ENCODE measurements at places on chromosomes 7 and 10.

DNA sequence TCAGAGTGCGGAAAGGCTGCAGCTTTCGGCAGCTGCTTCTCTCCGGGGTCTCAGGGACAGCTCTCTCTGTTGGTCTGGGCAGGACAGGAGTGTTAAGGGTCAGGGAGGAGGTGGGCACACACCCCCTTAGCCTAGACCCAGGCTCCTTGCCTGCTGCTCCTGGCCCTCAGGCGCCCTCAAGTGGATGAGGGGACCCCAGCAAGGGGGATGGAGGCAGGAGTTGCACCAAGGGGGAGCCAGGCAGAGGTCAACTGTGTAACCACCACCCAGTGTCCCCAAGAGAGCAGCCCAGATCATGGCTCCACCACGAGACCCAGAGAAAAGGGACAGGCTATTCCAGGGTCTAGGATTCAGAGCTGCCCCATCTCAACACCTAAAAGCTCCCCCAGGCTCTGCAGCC lies 26.9 kb downstream of the SPOCK2 start:
- DNase-seq, result peak; percentile 24

- DNase-seq, result peak; percentile 73
Observed at GRCh38 chr7:17230099-17230807, 68.2 kb upstream of the AHR start.

DNA sequence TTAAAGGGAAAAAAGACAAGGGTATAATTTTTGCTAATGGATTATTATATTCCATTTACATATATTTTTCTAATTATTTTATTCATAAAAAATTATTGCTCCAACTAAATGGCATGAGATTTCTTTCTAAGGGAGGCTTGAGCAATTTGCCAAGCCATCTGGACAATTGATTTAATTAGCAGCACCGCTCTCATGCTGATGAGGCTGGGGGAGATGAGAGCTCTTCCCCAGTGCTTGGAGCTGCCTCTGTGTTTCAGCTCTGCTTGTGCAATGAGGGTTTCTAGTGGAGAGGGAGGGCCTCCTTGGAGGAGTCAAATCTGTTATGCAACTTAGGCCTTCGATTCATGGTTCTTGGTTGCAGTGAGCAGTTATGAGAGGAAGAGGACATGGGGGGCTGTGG lies 574.3 kb downstream of the TCERG1L start:
- DNase-seq, result no peak

- DNase-seq, result no peak
Observed at GRCh38 chr10:59131666-59132065, 44.8 kb upstream of the PHYHIPL start.

DNA sequence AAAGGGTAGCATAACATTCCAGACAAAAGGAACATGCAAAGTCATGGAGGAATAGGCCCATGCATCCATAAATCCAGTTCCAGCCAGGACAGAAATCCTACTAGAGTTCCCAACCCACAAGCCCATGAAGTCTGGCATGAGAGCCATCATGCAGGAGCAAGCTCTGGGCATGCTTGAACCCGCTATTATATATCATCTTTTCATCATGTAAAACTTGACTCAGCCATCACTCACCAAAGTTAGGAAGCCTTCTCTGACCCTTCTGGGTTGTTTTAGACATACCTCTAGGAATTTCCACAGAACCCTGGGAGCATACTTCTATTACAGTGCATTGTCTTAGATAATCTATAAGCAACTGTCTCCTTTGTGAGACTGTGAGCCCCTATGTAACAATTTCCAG lies 293.0 kb upstream of the NPSR1 start:
- DNase-seq, result no peak

GRCh38 chr10:92627845-92628480 lies 35.0 kb downstream of the KIF11 start:
- DNase-seq, result no peak

- peak; percentile 22 for DNase-seq
Observed at GRCh38 chr10:77428691-77429395, 208.8 kb downstream of the KCNMA1 start.

DNA sequence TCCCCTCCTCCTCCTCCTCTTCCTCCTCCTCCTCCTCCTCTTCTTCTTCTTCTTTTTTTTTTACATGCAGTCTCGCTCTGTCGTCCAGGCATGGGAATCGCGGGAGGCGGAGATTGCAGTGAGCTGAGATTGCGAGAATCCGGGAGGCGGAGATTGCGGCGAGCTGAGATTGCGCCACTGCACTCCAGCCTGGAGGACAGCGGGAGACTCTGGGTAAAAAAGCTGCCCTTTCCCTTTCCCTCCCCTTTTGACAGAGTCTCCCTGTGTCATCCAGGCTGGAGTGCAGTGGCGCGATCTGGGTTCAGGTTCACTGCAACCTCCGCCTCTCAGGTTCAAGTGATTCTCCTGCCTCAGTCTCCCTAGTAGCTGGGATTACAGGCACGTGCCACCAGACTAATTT lies 168.1 kb upstream of the MALRD1 start:
- DNase-seq, result no peak

DNA sequence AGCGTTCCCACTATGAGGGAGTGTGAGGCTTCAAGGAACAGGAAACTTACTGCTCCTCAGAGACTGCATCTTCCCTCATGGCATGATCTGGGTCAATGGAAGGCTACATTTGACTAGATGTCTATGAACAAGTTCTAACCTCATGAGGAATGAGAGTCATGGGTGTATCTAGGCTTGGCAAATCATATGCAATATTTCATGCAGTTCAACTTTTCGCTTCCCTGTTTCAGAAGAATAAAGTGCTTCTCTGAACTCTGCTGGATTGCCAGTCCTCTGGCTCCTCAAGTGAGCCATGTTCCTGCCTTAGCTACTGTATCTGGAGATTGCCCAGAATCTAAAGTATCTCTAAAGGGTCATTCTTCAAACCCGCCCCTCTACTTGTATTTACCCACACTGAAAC lies 54.3 kb upstream of the SEMA3A start:
- DNase-seq, result no peak

DNA sequence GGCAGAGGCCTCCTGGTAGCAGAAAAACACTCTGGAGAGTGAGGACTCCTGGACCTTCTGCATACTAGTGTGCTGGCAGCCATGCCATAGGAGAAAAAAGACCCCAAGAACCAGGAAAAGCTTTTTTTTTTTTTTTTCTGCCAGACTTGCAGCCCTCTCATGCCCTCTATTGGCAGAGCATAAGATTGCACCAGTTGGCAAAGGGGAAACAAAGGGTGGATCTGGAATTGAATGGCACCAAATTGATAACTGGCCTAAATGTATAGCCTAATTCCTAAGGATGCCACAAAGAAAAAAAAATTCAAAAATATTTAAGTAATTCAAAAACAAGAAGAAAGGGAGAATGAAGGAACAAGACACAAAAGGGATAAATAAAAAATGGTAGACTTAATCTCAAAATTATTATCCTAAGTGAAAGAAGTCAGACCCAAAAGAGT lies 112.5 kb upstream of the GHITM start:
- DNase-seq, result peak; percentile 54

- DNase-seq, result no peak
Observed at GRCh38 chr10:100869399-100869798, 43.4 kb upstream of the SLF2 start.

- peak; percentile 12 for DNase-seq
Observed at GRCh38 chr7:141333459-141333858, 217.8 kb upstream of the AGK start.

GRCh38 chr7:49580761-49581160 lies 192.7 kb upstream of the VWC2 start:
- DNase-seq, result no peak

DNA sequence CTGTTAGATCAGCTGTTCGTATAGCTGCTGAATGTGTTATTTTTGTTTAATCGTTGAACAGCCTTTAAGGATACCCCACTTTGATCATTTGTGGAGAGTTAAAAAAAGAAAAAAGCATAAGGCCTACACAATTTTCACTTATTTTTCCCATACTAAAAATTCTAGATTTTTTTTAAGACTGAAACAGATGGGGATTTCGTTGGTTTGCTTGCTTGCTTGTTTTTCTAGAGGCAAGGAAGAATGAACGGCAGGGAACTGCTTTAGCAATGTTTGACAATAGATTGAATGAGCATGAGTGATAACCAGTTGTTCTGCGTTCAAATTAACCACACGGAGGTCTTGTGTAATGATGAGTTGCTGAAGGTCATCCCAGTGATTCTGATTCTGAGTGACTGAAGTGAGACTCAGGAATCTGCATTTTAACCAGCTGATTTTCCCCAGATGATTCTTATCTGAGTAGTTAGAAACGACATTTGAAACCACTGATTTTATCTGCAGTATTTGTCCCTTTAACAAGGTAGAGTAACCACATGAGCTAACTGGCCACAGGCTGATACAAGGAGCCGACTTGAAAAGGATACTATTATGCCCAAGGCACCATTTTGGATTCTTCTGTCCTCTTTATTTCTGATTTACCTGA lies 85.9 kb downstream of the GPR37 start:
- DNase-seq, result no peak

- DNase-seq, result peak; percentile 64
Observed at GRCh38 chr7:5429253-5429856, 5.7 kb upstream of the TNRC18 start.

DNA sequence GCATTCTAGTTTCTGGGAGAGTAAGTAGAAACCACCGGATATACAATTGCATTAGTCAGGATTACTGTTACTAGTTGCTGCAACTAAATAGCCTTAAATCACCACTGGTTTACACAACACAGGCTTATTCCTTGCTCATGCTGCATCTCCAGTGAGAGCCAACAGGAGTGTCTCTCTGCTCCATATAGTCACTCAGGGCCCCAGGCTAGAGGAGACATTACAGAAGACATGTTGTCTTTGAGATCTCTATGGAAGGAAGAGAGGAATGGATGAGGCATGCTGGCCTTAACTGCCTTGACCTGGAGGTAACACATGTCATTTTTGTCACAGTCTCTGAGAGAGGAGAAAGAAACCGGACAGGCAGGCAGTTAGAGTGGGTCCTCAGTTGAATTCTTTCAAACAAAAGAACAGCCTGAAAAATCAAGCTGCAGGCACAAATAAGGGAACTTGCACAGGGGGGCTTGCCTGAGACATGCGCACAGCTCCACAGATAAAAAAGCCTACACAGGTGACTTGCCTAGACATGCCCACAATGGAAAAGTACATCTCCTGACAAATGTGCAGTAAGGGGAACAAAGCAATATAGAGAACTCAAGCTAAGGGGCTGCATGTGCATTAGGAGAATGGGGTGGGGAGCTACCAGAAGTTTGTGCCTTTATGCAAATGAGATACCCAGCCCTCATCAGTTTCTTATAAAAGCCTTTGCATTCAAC lies 348.0 kb downstream of the TYW1 start:
- no peak for DNase-seq

- DNase-seq, result peak; percentile 90
Observed at GRCh38 chr10:110547139-110547761, 20.2 kb upstream of the SMC3 start.

- DNase-seq, result no peak
Observed at GRCh38 chr10:131144196-131144595, 167.3 kb downstream of the TCERG1L start.

GRCh38 chr10:48525113-48525512 lies 79.8 kb downstream of the ARHGAP22 start:
- no peak for DNase-seq

DNA sequence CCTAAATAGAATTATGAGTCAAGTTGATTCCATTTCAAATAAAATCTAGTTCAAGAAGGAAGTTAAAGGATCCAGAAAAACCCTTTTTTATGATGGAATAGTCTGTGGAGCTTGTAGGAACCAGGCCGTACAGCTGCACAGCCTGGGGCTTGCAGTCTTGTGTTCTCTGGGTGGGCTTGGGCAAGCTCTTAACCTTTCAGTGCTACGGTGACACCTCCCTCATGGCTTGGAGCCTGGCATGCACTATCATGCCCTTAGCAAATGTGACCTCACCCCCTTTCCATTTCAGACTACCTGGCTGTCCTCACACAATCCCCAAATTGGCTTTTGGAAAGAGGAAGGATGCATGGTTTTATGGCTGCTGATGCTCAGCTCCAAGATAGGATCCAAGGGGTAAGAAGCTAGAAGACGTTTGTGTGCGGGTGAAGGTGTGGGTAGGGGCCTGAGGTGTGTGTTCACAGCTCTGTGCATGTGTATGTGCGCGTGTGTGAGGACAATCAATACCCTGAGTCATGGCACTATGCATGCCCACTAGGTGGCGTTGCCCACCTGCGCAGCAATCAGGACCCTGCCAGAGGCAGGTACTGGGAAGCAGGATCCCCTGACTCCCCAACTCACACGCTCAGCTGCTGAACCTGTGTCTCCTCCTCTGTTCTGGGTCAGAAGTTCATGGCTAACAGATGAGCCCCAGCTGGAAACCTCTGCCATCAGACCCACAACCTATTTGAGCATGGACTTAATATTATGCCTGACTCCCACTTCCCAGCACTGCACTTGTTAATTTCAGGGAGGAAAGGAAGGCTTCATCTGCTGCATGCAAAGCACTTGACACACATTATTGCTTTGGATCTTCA lies 113.4 kb downstream of the PTPN20 start:
- peak; percentile 77 for DNase-seq

DNA sequence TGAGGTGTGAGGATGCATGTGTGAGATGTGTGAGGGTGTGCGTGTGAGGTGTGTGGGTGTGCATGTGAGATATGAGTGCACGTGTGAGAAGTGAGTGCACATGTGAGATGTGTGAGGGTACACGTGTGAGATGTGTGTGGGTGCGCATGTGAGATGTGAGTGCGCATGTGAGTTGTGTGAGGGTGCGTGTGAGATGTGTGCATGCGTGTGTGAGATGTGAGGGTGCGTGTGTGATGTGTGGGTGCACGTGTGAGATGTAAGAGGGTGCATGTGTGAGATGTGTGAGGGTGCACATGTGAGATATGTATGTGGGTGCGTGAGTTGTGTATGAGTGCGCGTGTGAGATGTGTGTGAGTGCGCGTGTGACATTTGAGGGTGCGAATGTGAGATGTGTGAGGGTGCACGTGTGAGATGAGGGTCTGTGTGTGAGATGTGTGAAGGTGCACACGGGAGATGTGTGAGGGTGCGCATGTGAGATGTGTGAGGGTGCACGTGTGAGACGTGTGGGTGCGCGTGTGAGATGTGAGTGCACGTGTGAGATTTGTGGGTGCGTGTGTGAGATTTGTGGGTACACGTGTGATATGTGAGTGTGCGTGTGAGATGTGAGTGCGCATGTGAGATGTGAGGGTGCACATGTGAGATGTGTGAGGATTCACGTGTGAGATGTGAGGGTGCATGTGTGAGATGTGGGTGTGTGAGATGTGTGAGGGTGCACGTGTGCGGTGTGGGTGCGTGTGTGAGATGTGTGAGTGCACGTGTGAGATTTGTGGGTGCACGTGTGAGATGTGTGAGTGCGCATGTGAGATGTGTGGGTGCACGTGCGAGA lies 30.5 kb downstream of the PPIF start:
- DNase-seq, result no peak

DNA sequence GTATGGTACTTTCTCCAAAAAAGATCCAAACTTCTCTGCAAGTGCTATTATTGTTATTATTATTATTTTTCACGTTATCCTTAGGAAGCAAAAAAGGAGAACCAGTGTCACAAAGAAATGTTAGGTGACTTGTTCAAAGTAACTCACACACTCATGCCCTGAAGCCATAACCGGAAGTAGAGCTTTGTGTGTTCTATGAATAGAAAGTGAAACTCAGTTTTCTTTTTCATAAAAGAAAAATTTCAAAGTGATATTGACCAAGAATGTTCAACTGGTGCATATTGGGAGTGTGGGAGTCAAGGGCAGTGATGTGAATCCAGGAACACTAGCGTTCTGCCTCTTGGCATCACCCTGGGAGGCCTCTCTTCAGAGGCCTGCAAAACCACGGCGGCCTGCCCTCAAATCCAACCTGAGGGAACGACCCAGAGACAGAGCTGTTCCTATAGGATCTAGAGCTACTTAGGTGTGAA lies 106.1 kb downstream of the PRKCQ start:
- peak; percentile 87 for DNase-seq
